ENCODE measurements at places on chromosomes 1 and 21. TPM values are rescaled to one million over a fixed set of nuclear protein-coding genes. Genes with fewer than 3 reads are reported as not detected.
A peak's percentile ranks its signal among the peaks of the same experiment; 100 is the strongest.

DNA sequence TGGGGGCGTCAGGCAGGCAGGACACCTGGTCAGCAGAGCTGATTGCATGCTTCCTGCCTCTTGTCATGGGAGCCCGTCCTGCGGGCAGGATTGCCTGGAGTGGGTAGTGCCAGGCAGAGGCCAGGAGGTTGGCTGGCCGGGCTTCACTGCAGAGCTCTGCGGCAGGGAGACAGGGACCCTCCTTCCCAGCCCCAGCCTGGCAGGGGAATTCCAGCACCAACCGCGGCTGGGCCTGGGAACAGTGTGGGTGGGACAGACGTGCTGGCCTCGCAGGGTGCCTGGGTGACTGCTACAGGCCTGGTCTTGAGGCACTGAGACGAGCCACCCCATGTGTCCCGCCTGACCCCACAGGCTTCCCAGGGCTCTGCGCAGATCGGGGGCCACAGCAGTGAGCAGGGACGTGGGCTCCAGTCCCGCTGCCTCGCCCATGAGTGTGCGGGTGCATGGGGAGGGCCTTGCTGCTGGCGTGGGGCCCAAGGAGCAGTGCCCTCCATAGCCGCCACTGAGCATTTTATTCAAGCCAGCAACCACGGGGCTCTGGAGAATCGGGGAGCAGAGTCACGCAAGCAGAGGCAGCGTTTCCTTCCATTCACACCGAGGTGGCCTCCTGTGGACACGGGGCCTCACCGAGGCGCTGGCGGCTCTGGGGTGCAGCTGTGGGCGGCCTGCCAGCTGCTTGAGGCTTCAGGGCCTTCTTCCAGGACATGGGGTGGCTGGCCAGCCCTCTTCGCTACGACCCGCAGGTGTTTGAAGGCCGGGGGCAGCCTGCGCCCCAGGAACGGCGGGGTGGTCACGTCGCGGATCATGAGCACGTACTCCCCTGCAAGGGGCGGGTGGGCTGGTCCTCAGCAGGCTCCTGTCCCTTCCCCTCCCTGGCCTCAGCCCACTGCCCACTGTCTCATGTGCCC is 70.3 kb downstream of the MORN1 start:
- no peak overlapping the region for H3K4me3 ChIP-seq
- no peak for DNase-seq
- H3K27me3 ChIP-seq = no peaks in the 10 kb centered on the region
- peaks cover 71% of the 10 kb centered on the region for H3K4me1 ChIP-seq
- no peaks in the 10 kb centered on the region for H3K36me3 ChIP-seq

DNA sequence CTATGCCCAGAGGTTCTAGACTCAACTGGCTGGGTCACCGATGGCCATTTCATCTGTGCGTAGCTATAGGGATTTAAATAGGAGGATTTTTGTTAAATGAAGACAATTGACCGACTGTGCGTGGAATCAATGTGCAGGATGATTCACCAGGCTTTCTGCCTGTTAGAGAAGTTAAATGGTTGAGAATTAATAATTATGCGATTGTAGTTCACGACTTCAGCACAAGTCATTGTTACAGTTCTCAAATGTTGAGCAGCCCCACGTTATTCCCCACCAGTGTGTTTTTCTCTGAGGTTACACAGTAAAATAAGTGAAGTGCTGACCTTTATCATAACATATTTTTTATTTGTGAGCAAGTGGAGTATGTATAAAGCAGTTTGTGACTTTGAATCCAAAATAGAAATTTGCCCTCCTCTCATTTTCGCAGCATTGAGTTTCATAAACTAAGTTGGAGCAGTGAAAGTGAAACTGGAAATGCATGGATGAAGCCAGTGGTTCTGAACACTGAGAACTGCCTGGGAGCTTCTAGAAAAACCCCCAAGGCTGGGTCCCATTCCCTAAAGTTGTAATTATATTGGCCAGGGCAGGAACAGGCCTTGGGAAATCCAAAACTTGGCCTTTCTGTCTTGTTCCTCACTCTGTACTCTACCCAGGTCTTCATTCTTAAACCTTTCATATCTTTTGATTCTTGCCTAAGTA is 102.6 kb downstream of the GALNT2 start:
- H3K4me3 ChIP-seq = peak overlapping the region; percentile 44
- no peaks in the 10 kb centered on the region for H3K27me3 ChIP-seq
- peak overlapping the region; percentile 14 for H3K27ac ChIP-seq
- no peaks in the 10 kb centered on the region for H3K36me3 ChIP-seq
- no peaks in the 10 kb centered on the region for H3K4me1 ChIP-seq
- no peak for DNase-seq

DNA sequence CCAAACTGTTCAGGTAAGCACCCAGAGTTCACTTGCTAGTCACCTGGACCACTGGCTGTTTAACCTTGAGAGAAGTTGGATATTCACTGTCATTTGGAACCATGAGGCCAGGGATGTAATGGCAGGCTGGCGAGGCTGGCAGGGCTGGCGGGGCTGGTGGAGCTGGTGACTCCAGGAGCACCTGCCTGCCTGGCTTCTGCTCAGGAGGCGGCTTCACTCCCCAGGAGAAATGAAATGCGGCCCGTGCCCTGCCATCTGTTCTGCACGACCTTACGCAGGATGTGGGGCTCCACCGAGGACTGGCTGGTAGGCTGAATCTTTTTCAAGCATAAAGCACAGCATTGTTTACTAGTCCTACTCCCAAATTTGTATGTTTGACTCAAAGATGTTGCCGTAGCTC is 22.7 kb upstream of the MX1 start:
- DNase-seq = no peak
- H3K4me3 ChIP-seq = no peak overlapping the region
- H3K27ac ChIP-seq = no peak overlapping the region

GRCh38 chr1:167489571-167490340 is 28.6 kb downstream of the CD247 start:
- no peak overlapping the region for H3K4me3 ChIP-seq
- no peaks in the 10 kb centered on the region for H3K27me3 ChIP-seq
- DNase-seq = no peak
- H3K4me1 ChIP-seq = no peaks in the 10 kb centered on the region
- no peak overlapping the region for H3K27ac ChIP-seq

DNA sequence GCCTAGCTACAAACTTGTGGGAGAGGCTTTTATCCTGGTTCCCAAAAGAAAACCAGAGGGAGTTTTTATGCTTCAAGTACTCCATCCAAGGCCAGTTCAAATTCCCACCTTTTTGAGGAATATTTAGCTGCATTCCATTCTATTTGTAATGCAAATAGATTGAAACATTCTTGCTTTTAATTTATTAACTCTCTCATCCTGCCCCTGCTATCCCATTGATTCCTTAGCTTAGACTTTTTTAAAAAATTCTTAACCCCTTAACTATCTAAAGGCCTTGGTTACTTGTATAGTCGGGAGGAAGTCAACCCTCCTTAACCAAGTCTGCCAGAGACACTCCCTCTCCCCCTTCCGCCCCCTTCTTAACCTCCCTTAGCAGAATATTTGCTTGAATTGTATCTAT is 2.5 kb upstream of the MOV10 start:
- peaks cover 13% of the 10 kb centered on the region for H3K36me3 ChIP-seq
- H3K4me3 ChIP-seq = no peak overlapping the region
- no peak overlapping the region for H3K27ac ChIP-seq
- H3K4me1 ChIP-seq = peaks cover 35% of the 10 kb centered on the region

GRCh38 chr1:37811027-37811655 is 3.1 kb upstream of the YRDC start:
- no peak overlapping the region for H3K4me3 ChIP-seq
- H3K27me3 ChIP-seq = no peaks in the 10 kb centered on the region
- DNase-seq = no peak
- peaks cover 6% of the 10 kb centered on the region for H3K4me1 ChIP-seq

- H3K27ac ChIP-seq = peak overlapping the region; percentile 71
- no peaks in the 10 kb centered on the region for H3K27me3 ChIP-seq
- peaks cover 60% of the 10 kb centered on the region for H3K36me3 ChIP-seq
- DNase-seq = no peak
- peaks cover 90% of the 10 kb centered on the region for H3K4me1 ChIP-seq
Measured at GRCh38 chr1:109928591-109929111, 18.0 kb downstream of the CSF1 start.

DNA sequence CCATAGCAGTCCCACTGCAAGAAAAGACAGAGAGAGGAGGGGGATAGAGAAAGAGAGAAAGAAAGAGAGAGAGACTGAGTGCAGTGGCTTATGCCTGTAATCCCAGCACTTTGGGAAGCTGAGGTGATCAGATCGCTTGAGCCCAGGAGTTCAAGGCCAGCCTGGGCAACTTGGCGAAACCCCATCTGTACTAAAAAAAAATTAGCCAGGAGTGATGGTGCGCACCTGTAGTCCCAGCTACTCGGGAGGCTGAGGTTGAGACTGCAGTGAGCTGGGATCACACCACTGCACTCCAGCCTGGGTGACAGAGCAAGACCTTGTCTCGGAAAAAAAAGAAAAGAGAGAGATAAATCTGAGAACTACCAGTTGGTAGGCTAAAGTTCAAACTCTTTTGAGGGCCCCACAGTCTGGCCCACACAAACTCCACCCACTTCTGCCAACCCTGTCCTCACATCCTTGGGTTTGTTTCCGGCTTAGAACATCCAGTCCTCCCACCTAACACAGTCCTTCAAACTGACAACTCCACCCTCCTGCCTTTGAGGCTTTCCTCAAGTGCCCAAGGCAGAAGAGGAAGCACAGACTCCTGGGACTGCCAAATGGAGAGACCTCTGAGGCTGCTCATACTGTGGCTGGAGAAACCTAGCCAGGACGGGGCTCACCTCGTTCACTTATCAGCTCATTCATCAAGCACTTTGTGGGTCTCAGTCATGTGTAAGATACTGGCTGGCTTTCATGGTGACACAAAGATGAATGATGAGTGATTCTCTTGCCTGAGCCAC is 20.1 kb downstream of the TFAP2E start:
- H3K27ac ChIP-seq = no peak overlapping the region
- H3K27me3 ChIP-seq = no peaks in the 10 kb centered on the region

- H3K27me3 ChIP-seq = no peaks in the 10 kb centered on the region
- H3K4me3 ChIP-seq = no peak overlapping the region
- DNase-seq = no peak
Measured at GRCh38 chr1:211635597-211636205, 39.7 kb downstream of the NEK2 start.

GRCh38 chr21:30434033-30434631 is 4.1 kb downstream of the KRTAP13-4 start:
- no peak overlapping the region for H3K27ac ChIP-seq
- no peaks in the 10 kb centered on the region for H3K27me3 ChIP-seq
- no peaks in the 10 kb centered on the region for H3K4me1 ChIP-seq
- H3K4me3 ChIP-seq = no peak overlapping the region
- H3K36me3 ChIP-seq = no peaks in the 10 kb centered on the region

GRCh38 chr1:91617285-91617765 is 116.7 kb downstream of the CDC7 start:
- DNase-seq = no peak
- H3K4me1 ChIP-seq = peaks cover 2% of the 10 kb centered on the region
- H3K4me3 ChIP-seq = no peak overlapping the region
- H3K36me3 ChIP-seq = no peaks in the 10 kb centered on the region

The SPRR2F gene
- 221 TPM for total RNA-seq

The GSTM5 gene
- 4.6 TPM for total RNA-seq

The AK4 gene
- 40.4 TPM for total RNA-seq

The IQGAP3 gene
- total RNA-seq = 9.8 TPM

The WNT2B gene
- total RNA-seq = 2.9 TPM

The SLFNL1 gene
- not detected for total RNA-seq

The USP1 gene
- total RNA-seq = 31.3 TPM

The FAM72B gene
- 2.6 TPM for total RNA-seq
